ENCODE measurements at places on chromosomes 3 and 15. TPM values are rescaled to one million over a fixed set of nuclear protein-coding genes. Genes with fewer than 3 reads are reported as not detected.

The FOXL2 gene
- not detected for total RNA-seq

The BDH1 gene
- total RNA-seq = 22.4 TPM

The AHSG gene
- not detected for total RNA-seq

The CDC25A gene
- 0.22 TPM for total RNA-seq

The MINDY4B gene
- total RNA-seq = not detected

The PRRT3 gene
- 5.9 TPM for total RNA-seq

The MOBP gene
- total RNA-seq = not detected

The PLSCR2 gene
- not detected for total RNA-seq

The SUCNR1 gene
- total RNA-seq = not detected

The CCDC33 gene
- total RNA-seq = not detected

- no peak for DNase-seq
These were observed 207.6 kb downstream of the GAP43 start for GRCh38 chr3:115830764-115831395.

DNA sequence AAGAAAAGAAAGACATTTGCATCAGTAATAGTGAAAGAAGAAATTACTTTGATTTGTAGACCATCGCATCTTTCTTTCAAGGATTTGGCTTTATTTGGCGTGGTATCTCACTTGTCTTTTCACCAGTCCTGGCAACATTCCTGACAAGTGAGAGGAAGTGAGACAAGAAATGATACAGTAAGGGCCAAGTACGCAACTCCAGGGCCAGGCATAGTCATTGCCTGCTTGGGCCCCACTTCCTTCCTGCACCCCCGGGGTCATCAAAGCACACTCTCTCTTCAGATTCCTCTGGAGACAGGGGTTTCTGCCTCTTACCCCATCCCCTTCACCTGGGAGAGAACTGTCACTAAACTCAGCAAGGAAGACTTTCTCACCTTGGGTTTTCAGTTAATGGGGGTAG lies 55.1 kb downstream of the CD47 start:
- DNase-seq = no peak

DNA sequence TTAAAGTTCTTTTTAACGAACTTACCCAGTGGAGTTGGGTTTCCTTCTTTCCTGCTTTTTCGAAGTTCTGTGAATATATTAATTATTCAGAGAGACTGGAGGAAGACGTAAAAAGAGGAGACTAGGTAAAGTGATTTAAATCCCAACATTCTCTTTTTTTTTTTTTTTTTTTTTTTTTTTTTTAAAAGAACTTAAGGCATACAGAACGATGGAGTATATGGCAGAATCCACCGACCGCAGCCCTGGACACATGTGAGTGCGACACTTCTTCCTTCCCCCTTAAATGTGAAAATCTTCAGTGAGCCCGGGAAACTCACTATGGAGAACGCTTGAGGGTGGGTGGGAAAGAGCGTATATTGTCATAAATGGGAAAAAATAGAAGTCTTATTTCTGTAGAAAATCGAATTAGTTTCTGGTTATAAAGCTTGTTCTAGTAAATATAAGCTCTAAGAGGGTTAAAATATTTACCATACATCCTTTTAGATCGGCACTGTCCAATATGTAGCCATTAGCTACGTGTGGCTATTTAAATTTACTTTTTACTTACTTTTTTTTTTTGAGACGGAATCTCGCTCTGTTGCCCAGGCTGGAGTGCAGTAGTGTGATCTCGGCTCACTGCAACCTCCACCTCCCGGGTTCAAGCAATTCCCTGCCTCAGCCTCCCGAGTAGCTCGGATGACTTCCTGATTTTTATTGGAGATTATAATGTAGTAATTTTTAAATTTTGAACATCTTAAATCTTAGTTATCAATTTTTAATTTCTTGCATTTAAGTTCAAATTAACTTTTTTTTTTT lies 892 bp downstream of the NMD3 start:
- no peak for DNase-seq

DNA sequence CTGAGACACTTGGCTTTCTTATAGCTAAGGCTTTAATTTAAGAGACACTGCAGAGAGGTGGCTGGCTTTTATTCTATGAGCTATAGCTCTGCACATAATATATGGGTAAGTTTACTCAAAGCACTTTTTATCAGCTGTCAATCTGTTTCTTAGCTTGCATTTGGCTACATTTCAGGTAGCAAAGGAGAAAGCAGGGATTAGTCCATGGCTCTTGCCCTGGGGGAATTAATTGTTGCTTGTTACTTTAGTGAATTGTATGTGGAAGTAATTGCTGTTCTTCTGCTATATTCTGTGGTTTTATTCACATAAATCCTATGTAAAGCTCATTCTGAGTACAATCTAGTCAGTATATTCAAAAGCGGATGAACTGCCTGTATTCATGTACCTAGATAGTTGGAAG lies 14.4 kb upstream of the CCDC39 start:
- no peak for DNase-seq

GRCh38 chr3:99366663-99367429 lies 271.5 kb upstream of the COL8A1 start:
- DNase-seq = no peak

GRCh38 chr3:13853978-13854296 lies 25.9 kb downstream of the WNT7A start:
- no peak for DNase-seq

- DNase-seq = no peak
These were observed 29.0 kb downstream of the CCR3 start for GRCh38 chr3:46271209-46271745.

DNA sequence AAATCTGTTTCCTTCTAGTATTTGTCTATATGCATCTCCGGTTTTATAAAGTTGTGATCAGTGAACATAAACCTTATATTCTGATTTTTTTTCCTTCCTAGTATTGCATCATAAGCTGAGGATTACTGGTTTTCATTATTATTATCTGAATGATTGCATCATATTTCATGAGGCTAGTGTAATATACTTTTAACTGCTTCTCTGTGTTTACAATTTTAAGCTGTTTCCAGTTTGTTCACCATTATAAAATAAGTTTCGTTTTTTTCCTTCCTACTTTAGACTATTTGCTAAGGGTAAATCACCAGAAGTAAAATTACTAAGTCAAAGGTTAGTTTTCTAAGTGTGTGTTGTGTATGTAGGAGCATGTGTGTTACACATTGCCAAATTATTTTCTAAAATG lies 20.2 kb downstream of the SEMA6D start:
- DNase-seq = no peak

GRCh38 chr3:42668413-42668760 lies 14.9 kb downstream of the ZBTB47 start:
- DNase-seq = no peak

DNA sequence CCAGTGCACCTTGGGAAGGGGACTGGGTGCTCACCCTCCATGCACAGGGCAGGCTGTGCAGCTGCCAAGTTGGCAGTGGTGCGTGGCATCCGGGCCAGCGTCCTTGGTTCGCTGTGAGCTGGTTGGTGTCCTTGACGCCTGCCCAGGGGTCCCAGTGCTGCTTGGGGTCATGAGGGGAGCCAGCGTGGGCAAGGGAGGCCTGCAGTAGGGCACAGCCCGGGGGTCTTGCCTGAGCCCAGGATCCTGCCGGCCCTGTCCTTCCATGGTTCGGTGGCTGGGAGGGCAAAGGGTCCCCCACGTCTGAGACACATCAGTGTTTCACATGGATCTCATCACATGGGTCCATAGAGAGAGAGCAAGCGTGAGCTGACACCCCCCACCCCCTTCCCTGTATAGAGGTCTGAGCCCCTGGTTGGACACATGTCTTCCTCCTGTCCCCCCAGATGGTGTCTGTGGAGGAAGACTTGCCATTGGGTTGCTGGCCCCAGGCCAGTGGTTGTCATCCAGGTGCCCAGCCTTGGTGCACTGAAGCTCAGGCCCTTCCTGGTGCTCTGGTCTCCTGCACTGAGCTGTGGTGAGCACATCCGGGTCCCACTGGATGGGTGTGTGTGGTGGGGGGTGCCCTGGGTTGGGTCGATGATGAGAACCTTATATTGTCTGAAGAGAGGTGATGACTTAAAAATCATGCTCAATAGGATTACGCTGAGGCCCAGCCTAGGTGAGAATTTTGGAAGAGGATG lies 232.3 kb downstream of the SNRPN start:
- DNase-seq = no peak

GRCh38 chr3:159253860-159254259 lies 452.0 kb downstream of the MFSD1 start:
- DNase-seq = no peak

DNA sequence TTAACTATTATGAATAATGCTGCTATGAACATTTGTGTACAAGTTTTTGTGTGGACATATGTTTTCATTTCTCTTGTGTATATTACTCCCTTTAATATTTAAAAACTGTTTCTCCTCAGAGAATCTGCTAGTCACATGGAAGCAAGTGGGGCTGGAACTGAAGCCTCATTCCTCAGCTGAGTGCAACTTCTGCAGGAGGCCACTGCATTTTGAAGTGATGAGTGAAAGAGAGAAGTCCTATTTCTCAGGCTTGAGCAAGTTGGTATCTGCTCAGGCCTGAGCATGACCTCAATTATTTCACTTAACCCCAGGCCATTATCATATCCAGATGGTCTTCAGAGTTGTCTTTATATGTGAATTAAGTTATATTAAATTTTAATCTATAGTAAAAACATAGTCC lies 11.5 kb downstream of the TLR9 start:
- DNase-seq = no peak

DNA sequence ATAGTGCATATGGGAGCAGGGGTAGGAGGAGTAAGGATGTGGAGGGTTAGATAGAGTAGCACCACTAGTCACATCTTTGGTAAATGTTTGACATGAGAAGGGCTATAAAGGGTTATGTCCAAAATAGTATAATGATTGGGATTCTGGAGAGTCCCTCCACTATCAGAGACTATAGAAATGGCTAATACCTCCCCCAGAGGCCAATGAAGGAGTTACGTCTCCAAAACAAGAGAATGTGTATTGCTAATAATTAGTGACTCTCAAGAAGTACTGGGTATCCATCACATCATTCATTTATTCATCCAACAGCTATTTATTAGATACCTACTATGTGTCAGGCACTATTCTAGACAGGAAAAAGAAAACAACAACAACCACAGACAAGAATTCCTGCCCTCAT lies 203.7 kb upstream of the UMPS start:
- no peak for DNase-seq

- DNase-seq = no peak
These were observed 90.7 kb downstream of the TMEM266 start for GRCh38 chr15:76150513-76150912.

DNA sequence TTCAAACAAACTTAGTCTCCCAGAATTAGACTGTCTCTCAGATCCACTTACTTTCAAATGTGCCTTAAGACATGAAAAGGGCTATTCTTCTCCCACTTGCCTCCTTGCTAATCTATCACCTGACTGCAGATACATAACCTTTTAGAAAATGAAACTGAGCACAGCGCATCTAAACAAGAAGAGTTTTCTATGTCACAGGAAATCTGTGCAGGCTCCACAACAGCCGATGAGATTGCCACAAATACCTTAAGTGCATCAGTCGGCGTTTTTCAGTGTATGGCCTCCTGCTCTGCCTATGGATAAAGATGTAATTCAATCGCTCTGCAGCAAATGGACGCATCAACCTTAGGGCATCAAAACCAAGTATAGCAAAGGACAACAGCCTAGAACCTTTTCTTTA lies 544.2 kb downstream of the FOXP1 start:
- no peak for DNase-seq
